Left ventricle myocardium superior (tissue), 1 donor: ENCODE measurements at places on chromosomes 6 and 20.

GRCh38 chr6:76506808-76507207 lies 434.3 kb upstream of the IMPG1 start:
- no peak for DNase-seq

- peak; percentile 31 for DNase-seq
These were observed 1.0 kb downstream of the SYNE1 start for GRCh38 chr6:152636021-152636608.

DNA sequence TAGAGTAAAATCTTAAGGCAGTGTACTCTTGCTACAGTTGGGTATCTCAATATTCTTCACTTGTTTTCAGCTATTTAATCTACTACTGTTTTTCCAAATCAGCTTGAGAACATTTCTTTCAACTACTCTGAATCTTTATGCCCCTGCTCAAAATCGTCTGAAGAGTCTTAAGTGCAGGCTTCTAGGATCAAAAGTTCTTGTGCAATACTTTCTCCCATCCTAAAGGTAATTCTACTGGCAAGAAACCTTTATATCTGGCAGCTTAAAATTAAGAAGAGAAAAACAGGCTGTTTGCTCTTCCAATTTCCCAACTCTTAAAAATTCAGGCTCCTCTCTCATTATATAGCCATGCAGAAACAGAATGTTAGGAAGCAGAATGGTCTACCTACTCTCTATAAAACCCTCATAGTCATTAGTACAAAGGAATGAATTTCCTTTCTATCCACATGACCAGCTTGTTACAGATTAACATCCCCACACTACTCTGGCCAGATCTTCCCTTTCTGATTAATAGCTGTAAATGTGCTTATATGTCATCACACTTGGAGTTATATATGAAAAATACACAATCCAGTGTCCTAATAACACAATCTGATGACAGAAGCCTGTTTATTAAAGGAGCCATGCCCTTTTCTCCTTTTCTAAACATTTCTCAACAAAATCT lies 122.2 kb upstream of the FAM184A start:
- DNase-seq: no peak

- peak; percentile 70 for DNase-seq
These were observed 26.3 kb downstream of the SPDEF start for GRCh38 chr6:34529665-34530327.

- no peak for DNase-seq
These were observed 209.4 kb downstream of the CDH4 start for GRCh38 chr20:61461461-61461860.

GRCh38 chr6:111260570-111261298 lies 173.4 kb downstream of the SLC16A10 start:
- no peak for DNase-seq

DNA sequence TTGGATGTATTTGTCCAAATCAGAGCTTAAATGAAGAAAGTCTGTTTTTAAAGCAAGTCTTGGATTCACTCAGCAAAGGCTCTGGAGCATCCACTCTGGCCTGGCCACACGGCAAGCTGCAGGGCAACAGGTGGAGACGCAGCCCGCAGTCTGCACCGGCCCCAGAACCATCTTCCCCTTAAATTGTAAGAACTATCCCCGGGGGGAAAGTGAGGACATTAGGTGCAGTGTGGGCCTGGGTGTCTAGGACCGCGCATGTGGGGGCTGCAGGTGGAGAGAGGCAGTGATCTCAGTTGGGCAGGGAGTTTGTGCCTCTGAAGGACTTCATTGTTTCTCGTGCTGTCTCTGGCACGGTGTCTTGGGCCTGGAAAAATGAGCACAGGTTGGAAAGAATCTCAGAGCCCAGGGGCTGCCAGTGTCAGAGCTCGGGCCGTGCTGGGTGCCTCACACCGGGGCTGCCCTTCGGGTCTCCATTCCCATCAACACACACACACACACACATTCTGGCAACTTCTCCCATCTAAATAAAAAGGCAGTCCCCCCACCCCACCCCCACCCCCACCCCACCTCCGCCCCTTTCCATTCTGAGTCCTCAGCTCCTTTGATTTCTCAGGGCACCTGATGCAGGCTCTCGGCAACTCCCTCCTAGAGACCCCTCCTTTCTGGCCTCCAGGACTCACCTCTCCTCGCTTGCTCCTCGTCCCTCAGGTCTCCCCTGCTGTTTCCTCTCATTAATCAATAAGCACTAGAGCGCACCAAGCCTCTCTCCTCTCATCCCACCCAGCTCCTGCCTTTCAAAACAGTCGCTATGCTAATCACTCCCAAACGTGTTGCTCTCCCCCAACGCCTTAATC lies 48.4 kb downstream of the FOXF2 start:
- DNase-seq: no peak

GRCh38 chr6:11699576-11699975 lies 79.0 kb downstream of the ADTRP start:
- DNase-seq: no peak

DNA sequence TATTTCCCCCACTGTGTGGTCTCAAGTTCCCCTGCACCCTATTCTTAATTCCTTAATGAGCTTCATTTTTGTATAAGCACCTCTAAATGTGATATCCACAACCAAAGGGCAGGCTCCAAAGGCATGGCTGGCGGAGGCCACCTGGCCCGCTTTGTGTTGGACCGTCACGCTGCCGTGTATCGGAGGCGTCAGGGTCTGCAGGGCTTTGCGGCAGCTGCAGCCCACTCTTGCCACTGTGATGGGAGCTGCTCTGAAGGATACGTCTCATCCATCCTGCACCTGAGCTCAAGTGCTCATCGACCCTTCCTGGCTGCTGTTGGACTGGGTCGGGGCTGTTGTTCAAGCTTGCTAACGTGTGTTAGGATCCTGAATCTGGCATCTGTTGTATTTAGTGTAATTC lies 177.6 kb downstream of the ARID1B start:
- DNase-seq: no peak

DNA sequence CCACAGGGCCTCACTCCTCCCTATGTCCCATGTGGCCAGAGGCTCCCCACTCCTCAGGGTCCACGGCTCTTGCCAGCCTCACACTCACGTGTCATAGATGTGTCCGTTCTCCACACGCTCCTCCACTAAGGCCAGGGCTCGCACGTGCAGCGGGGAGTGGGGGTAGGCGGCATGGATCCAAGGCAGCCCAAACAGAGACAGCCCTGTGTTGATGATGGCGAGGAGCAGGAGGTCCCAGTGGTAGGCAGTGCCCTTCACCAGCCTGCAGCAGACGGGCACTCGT lies 10.3 kb downstream of the SLC4A11 start:
- no peak for DNase-seq

DNA sequence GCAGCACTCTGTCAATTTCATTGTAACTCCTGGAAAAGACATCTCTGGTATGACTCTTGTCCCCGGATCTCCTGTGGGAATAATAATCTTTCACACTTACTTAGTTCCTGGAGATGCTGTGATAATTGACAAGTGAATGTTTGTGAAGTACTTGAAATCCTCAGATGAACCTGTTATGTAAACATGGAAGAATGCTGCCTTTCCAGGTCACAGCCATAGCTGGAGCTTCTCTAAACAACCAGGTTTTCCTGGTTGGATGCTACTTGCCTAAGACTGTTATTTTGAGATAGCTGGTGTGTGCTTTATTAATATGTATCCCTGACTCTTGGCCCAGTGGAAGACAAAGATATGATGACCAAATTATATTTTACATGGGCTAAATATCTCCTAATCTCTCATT lies 228.6 kb downstream of the KCNQ5 start:
- DNase-seq: no peak

DNA sequence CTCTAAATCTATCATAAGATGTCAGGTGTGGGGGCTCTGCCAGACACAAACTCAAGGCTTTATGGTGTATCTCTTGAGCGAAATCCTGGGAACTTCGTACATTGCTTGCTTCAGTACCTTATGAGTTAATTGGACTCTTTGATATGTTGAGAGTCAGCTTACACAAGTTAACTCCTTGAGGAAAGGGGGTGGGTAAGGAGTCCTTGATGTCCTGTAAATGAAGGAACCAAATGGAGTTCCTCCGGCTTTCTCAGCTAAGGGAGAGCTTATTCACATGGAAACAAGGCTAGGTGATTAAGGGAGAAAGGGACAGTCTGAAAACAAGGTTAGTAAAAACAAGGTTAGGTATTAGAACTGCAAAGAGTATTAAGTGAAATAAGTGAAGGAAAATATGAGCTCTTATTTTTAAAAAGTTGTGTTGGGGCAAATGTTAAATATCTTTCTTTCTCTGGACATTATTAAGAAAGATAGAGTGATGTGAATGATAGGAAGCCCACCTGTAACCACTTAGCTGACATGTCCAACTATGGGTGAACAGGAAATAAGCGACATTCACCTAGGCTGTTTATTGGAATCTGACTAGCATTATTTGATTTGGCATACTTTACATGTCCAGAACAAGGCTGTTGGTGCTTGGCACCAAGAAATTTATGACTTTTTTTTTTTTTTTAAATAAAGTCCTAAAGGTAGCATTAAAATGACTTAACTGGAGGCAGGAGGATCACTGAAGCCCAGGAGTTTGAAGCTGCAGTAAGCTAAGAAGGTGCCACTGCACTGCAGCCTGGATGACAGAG lies 26.5 kb downstream of the GTF2H5 start:
- no peak for DNase-seq

- peak; percentile 86 for DNase-seq
These were observed at the start of gene HLA-E for GRCh38 chr6:30489081-30490025. Gene HLA-E, plus strand, starts transcription at chr6:30489509. Its CDS starts 23 bp downstream, at chr6:30489532.

DNA sequence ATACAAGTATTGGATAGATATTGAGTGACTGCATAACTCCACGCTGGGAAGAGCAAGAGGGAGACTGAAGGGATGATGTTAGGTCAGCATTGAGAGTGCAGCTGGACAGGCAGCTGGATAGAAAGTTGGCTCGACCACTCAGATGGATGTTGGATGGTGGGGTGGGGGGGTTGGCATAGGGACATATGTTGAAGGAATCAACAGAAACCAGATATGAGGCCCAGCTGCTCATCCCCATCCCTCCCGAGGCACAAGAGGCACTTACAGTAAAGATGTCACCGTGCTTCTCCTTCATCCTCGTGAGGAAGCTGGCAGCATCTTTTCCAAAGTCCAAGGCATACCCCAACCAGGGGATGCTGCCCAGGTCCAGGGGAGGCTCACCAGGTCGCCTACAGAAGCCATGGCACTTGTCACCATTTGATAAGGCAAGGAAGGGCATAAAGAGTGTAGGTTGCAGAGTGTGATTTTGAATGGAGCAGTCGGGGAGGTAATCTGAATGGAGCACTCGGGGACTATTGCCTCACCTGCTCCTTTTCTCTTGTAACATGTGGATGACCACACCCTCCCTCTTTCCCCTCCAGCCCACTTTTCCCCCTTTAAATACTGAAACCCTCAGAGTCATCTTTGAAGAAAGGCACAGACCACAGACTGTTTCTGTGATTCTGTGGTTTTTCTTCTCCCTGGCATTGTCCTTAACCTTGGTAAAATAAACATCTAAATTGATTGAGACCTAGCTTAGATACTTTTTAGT lies 18.0 kb downstream of the PTGIS start:
- no peak for DNase-seq

DNA sequence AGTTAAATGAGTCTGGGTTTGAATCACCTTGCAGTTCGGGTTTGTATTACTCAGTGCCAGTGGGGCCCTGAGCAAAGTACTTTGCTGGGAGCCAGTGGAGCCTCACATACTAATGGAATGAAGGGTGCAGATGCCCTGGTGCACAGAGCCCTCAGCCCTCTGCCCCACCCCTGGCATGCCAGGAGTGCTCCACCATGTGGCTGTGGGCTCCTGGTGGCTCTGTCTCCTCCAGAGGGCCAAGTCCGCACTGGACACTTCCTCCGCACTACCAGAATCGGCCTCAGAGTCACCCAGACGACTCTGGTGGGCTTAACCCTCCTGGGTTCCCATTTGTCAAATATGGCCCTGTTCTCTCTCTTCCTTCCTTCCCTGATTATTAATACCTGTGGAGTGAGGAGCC lies 94.0 kb downstream of the STK35 start:
- no peak for DNase-seq

GRCh38 chr20:52049001-52049731 lies 142.4 kb downstream of the ZFP64 start:
- DNase-seq: no peak

DNA sequence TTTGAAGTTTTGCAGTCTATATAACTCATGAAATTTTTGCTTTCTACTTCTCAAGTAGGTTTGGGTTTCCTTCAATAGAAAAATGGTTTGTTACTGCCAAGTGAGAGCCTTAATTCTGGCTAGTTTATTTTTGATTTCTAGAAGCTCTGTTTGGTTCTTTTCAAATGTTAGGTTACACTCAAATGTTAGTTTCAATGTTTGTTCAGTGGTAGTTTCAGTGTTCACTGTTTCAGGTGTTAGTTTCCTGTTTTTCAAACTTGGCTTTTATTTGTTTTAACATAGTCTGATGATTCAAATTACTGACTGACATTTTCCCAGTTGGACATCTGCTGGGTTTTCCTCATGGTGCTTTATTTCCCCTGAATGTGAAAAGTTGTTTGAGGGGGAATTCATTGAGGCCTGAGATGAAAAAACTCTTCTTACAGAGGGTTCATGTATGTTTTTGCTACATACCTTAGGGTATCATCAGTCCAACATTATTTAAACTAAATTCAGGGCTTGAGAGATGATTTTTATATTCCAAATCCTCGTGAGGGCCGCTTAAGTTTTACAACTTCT lies 189.0 kb downstream of the JARID2 start:
- no peak for DNase-seq

DNA sequence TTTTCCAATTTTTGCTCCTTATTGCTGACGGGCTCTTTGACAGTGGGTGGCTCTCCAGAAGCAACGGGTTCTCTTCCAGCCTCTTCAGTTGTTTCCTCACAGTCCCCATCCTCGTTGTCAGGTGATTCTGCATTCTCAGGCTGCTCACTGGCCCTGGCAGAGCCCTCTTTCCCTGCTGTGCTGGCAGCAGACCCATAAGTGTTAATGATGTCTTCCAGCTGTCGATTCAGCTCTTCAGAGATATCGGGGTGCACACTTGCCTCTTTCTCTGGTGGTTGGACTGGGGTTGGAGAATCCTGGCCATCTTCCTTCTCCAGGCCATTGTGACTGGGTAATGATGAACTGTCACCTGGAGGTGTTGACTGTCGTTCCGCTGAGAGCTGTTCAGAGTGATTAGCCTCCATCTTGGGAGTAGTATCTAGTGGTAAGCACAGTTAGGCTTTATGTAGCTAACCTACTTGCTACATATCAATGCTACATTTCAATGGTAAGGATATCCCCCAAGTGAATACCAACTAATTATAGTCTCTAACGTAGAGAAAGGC lies 3.2 kb downstream of the TXLNB start:
- peak; percentile 50 for DNase-seq
